ENCODE measurements at places on chromosomes 5 and 9. TPM values are rescaled to one million over a fixed set of nuclear protein-coding genes. Genes with fewer than 3 reads are reported as not detected.

PDE8B gene
- total RNA-seq = 1.1 TPM

DNA sequence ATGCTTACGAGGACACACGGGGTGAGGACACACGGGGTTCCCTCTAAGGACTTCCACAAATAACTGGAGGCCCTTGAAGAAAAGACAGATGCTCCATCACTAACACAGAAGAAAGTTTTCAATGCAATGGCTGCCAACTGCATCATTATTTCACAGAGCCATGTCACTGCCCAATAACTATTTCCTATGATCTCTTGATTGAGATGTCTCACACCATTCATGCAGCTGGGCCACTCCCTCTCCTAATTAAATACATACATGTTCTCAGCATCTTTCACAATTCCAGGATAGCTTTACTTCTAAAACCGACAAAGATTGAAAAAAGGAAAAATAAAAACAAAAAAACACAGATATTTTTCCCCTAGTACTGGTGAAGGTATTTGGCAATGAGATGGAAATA lies 650.8 kb downstream of the SEMA5A start:
- DNase-seq = no peak

DNA sequence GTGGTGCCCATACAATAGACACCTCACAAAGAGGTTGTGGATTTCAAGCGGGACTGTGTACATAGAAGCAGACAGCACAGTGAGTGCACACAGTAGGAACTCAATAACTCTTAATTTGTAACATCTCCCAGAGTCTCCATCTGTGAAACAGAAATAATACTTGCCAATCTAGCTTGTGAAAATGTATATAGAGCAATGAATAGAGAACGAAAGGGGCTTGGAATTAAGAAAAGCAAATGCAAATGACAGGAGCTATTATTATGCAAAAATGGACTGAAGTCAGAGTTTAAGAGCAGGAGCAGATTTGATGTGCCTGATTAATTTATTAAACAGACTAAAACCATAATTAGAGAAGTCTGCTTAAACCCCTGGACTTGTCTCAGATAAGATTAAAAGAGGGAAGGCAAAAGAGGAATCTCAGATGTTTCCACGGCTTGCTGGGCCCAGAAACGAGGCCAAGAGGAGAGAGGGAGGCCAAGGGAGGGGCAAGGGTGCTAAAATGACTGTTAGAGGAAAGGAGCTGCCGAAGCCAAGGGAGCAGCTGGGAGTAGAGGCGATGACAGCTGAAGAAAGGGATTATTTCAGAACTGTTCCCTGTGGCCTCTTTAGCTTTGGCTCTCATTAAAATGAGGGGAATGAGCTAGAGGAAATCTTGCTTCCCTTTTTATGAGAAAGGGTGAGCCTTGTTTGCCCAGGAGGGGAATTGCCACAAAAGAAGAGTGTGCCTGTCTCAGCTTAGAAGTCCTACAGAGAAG lies 72.1 kb downstream of the FEM1C start:
- no peak for DNase-seq

DNA sequence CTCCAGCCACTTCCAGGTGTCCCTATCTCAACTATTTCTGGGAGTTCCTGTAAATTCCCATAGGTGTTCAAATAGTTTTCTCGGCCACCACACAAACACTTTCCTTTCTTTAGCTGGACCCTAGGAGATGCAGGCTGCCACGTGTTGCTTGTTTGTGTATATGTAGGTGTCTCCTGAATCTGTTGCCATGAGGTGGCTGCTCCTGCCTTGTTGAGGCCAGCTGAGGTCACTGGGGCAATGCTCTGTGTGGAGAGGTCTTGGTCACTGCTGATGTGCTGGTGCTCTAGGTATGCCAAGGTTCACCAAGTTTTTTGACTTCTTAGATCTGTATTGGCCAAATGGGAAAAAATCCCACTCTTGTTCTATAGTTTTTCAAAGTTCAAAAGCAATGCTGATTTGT lies 132.5 kb upstream of the CHD1 start:
- no peak for DNase-seq

C9 gene
- total RNA-seq = not detected

GRCh38 chr5:1915316-1915715 lies 32.6 kb upstream of the IRX4 start:
- DNase-seq = no peak

GRCh38 chr5:157347301-157348048 lies 81.6 kb downstream of the CYFIP2 start:
- no peak for DNase-seq

DNA sequence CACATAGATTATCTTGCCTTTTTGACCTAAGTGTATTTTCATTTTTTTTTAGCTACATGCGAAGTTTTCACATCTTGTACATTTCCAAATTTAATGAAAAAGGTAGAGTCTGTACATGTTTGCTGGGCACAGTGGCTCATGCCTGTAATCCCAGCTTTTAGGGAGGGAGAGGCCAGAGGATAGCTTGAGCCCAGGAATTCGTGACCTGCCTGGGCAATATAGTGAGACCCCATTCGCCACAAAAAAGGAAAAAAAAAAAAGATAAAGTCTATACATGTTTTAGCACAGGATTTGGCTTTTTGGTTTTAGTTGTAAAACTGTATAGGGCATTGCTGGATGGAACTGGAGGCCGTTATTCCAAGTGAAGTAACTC lies 28.8 kb downstream of the RAI14 start:
- no peak for DNase-seq

INSL4 gene
- not detected for total RNA-seq

DNA sequence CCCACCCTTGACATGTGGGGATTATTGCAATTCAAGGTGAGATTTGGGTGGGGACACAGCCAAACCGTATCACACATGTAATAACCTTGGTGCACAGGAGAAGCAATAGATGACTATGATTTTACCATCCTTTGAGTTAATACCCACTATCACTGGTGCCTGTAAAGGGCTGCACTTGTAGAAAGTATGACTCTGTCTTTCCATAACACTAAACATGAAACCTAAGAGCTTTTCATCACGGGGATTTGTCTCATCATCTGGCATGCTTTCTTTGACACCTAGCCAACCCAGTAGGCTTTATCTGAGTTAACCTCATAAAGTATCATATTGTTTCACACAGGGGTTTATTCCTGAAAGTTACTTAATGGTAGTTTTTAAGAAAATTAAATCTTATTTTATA lies 188.9 kb upstream of the TNC start:
- DNase-seq = no peak

FCN2 gene
- total RNA-seq = not detected

SPINK4 gene
- total RNA-seq = not detected

IFNA8 gene
- total RNA-seq = not detected

DNA sequence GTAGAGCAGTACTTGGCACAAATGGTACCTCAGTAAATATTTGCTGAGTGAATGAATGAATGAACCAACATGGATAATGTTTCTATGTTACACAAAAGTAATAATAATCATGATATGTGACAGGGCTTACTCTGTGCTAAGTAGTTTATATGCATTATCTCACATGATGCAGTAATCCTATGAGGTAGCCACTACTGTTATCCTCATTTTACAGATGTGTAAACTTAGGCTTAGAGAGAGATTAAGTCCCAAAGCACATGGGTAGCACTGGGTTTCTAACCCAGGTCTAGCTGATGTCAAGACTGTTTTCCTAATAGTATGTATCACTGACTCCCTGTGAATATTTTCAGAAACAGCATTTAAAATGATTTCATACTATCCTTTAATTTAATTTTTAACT lies 44.1 kb upstream of the VDAC1 start:
- no peak for DNase-seq

- no peak for DNase-seq
These were observed 43.7 kb downstream of the STK10 start for GRCh38 chr5:172144291-172144815.

DNA sequence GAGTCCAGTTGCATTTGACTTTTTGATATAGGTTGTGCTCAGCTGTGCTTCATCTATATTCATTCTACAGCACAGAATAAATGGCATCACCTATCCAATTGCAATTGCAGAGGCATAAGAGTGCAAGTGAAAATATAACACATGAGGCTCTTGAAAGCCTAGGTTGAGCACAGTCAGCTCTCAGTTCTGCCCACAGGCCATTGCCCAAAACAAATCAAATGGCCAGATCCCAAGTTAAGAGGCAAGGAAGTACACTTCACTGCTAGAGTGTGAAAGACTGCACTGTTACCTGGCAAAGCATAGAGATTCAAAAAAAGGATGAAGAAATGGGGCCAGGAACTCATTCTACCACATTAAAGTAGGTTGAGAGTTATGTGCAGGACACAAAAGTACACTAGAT lies 305.5 kb upstream of the SEMA6A start:
- DNase-seq = no peak

REEP2 gene
- 232 TPM for total RNA-seq

DNA sequence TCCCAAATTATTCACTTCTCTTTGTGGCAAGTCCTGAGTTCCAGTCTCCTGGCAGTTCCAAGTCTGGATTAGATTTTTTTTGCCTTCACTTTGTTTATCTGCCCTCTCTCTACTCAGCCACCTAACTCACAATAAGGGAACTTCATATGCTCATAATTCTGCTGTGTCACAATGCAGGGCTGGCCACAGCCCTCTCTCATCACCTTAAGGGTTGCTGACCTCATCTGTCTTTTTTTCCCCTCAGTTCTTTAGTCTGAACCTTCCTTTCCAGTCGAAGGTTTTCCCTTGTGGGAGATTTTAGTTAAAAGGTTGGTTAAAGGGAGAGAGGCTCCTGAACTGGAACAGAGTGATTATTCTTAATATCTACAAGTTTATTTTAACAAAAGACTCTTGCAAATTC lies 4.1 kb downstream of the BAG1 start:
- DNase-seq = no peak

DNA sequence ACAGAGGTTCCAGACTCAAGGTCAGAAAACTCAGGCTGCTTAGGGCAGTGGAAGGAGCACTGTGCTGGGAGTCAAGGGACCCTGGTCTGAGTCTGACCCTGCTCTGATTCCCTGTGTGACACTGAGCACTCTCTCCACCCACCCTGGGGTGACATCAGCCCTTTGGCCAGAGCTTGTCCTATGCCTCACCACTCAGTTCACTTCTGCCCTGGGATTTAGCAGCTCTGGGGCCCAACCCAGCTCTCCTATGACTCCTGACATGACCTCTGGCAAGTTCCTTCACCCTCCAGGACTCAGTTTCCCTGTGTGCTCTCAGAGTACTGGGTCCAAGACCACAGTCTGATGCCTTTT lies 63.9 kb downstream of the FAM114A2 start:
- DNase-seq = no peak

RMRP gene
- 35,708 TPM for total RNA-seq

IFNA14 gene
- total RNA-seq = not detected

CDH9 gene
- total RNA-seq = 3.6 TPM

All from glutamatergic neuron (in vitro differentiated cells).